CD8-positive, alpha-beta memory T cell (primary cell): ENCODE measurements at places on chromosomes 13 and 19.
A peak's percentile ranks its signal among the peaks of the same experiment; 100 is the strongest.

DNA sequence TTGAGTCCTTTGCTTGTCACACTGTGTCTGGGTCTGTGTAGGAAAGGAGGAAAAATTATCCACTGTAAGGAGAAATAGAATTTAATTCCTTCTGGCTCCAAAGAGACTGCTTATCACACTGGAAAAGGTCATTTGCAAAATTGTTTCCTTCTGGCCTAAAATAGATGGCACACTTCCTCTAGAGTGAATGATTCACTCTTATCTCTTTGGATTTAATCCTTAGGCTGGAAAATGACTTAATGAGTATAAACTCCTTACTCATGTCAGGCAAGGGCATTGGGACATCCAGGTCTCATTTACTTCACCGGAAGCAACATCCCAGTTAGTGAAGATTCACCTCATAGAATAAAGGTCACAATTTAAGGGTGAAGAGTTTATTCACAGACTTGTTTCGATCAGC, 293.6 kb downstream of the OXGR1 start:
- DNase-seq, result no peak

GRCh38 chr13:28493740-28494503, 1.0 kb downstream of the FLT1 start:
- no peak for DNase-seq

DNA sequence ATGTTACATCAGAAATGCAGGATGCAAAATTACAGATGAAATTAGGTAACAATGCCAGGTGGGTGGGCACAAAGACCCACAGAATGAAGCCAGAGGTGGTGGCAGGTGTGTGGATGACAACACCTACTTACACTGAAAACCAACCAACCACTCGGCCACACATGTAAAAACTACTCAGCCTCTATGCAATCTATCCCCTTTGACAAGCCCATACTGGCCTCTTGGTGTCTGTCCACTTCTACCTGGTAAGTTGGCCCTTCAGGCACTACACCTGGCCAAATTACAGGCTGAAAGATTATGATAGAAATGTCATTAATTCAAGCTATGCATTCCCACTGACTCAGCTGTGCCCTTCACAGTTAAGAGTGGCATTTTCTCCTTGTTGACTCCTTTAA, 50.0 kb downstream of the BRD4 start:
- DNase-seq, result no peak

DNA sequence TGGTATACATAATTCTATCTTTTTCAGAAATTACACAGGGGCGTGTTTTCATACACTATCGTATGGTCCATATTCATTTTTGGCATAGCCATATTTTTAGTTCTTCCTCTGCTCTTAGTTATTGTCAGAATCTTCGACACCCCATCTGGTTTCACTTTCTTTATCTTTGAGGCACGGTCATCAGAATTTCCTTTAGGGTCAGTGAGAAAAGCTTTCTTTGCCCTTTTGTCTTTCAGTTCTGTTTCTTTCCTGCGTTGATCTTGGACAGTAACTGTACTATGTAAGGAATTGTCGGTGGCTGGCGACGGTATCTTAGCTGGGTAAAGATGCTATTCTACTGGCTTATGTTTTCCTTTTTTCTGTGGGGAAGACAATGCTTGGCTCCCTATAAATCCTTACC, 10.6 kb upstream of the KIR2DL4 start:
- DNase-seq, result no peak

DNA sequence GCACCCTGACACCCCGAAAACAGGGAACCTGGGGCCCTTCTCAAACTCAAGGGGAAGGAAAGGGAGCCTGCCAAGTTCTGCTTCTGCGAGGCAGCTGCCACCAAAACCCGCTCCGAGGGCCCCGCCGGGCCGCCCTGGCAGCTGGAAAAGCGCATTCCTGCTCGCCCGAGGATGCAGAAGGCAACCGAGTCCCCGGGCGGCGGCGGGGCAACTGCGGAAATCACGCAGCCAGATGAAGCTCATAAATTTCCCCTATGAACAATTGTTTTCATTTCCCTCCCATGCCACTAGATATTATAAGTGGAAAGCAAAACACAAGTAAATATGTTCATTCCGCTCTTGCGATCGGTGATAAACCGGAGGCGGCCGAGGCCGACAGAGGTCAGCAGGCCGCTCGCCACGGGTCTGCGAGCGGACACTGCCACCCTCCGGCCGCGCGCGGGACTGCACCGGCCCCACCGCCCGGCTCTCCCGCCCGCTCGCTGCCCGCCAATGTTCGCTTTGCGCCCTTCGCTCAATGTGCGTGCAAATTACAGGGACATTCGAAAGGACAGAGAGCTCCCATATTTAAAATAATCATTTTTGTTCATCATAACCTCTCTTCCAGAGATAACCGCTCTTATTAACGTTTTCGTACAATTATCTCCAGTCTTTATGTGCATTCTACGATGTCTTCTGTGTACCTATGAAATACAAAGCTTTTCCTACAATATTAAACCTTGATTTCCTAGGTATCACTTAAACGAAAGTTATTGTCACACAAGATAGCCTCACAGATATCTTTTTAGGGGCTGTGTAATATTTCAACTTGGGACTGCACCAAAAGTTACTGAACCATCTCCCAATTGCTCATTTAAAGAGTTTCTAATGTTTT, 120.8 kb upstream of the ZNF507 start:
- DNase-seq, result peak; percentile 37

DNA sequence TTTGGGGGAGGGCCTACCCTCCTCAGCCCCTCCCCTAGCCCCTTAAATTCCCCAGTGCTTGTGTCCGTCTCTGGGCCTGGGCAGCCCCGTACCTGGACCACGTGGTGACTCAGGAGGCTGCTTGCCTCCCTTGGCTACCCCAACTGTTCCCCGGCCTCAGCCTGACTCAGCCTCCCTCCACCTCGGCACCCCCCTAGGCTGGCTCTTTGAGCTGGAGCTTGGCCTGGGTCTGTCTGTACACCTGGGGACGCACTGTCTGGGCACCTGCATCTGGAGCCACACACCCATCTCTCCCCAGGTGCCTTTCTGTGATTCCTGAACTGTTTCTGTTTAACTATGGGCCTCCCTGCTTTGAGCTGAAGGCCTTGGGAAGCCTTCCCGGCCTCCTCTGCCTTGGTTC, 1.8 kb upstream of the KLK14 start:
- no peak for DNase-seq

- DNase-seq, result no peak
Observed at GRCh38 chr13:102002287-102002686, 399.6 kb downstream of the FGF14 start.

- no peak for DNase-seq
Observed at GRCh38 chr13:38969187-38969586, 21.4 kb downstream of the STOML3 start.

- no peak for DNase-seq
Observed at GRCh38 chr13:102700088-102701031, 5.5 kb upstream of the METTL21C start.

DNA sequence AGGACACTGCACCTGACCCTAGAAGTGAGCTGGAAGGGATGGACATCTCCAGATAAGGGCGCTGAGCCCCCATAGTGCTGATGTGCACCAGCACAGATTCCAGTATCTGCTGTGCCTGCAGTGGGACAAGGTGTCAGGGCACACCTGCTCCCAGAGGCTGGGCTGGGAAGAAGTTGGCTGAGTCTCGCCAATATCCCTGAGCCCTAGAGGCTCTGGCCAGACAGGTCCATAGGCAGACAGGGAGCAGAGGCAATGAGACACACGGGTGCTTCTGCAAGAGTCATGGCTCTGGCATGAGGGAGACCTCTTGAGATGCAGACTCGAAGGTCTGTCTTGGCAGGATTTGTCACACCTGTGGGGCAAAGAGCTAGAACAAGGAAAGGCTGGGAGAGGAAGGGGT, 1321.5 kb downstream of the UQCRFS1 start:
- no peak for DNase-seq

DNA sequence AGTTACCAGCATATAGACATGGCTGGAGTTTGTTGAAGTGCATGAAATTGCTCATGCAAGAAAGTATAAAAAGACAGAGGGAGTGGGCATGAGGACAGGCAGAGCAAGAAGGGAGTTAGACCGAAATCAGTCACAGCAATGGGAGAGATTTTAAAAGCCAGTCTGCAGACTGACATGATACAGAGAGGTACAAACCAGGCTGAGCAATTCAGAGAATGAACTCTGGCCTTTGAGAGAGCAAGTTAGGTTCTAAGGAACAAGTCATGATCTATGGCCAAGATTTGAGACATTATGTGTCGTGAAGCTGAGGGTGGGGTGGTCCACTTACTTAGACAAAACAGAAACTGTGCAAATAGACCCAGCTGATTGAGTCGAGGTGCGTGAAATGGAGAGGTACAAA, 93.4 kb upstream of the TSC22D1 start:
- no peak for DNase-seq

GRCh38 chr19:1929021-1929742, 11.8 kb upstream of the CSNK1G2 start:
- DNase-seq, result peak; percentile 75

GRCh38 chr13:73722120-73722519, 412.1 kb downstream of the KLF12 start:
- DNase-seq, result no peak

GRCh38 chr19:57559008-57559403, 657 bp downstream of the ZNF550 start:
- DNase-seq, result no peak

DNA sequence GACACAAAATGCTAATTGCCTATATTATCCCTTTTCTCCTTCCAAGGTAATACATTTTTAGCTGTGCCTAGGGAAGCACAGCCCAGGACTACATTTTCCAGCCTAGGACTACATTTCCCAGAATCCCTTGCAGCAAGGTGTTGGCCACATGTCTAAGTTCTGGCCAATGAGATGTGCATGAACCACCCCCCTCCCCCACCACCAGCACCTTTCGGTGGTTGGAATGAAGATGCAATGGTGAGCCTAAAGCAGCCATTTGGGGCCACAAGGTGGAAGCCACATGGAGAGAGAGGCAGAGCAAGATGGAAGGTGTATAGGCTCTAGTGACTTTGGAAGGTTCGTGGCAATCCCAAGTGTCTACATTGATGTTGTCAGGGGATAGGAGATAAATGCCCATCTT, 16.2 kb downstream of the UNC13A start:
- no peak for DNase-seq

DNA sequence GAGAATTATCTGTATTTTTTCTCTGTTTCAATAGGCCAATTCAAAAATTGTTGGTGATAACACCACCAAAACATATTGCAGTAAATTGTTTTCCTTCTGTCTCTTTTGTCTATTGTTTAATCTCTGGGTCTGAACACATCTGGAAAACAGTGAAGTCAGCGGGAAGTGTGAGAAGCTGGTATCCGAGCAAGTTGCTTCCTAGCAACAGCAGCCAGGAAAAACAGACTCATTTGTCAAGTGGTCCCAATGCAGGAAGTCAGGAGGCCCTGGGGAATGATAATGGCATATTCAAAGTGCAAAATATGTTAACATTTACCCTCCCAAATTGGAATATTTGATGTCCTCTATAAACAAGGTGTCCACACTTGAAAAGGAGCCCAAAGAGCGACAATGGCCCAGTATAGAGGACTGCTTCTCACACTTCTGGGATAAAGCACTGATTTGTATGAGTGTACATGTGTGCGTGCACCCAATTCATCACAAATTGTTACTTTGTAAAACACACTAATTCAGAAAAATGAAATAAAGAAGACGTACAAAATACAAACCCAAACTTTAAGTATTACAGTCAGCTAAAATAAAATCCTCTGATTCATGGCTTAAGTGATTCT, 515.0 kb downstream of the TBC1D4 start:
- DNase-seq, result no peak

DNA sequence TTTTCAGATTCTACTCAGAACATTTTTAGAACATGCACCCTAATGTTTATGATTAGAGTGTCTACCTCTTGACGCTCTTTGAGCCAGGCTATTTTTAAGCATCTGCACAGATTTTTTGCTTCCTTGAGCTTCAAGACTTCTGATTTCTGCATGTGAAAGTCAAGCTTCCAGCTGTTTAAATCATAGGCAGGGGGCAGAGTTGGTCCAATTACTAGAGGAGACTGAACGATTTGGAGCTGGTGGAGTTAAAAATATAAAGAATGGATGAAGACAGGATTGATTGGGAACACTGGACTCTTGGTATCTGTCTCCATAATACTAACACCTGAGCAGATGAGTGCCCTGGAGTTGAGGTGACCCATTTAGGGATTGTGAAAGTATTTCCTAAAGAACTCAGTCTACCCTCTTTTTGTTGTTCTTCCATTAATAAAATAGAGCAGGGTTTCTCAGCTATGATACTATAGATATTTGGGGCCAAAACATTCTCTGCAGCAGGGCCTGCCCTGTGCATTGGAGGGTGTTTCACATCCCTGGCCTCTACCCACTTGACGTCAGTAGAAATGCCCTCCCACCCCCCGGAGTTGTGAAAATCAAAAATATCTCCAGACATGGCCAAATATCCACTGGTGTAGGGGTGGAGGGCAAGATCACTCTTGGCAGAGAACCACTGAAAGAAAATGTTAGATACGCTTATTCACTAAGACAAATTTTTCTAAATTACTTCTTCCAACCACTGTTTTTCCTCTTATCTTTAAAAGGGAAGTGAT, 160.1 kb downstream of the COG6 start:
- DNase-seq, result no peak

DNA sequence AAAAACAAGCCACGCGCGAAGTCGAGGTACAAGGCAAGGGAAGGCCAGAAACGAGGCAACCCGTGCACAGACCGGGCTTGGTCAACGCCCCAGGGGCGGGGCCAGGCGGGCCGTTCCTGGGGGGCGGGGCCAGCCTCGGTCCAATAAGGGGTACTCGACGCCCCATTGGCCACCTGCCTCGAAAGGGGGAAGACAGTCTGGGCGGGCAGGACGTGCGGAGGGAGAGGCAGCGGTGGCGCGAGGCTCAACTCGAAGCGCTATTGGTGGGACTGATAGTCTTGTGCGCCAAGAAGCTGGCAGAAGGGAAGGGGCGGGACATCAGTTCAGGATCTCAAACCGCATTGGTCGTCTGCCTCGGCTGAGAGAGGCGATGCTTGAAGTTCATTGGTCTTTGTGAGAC, at the start of gene LYPD4:
LYPD4 (minus strand) TSS at position 83 of the 400 bp plus-strand sequence. CDS start 5,398 bp downstream, outside the sequence.
- no peak for DNase-seq

GRCh38 chr13:90713441-90714133, 633.9 kb upstream of the MIR17HG start:
- no peak for DNase-seq

DNA sequence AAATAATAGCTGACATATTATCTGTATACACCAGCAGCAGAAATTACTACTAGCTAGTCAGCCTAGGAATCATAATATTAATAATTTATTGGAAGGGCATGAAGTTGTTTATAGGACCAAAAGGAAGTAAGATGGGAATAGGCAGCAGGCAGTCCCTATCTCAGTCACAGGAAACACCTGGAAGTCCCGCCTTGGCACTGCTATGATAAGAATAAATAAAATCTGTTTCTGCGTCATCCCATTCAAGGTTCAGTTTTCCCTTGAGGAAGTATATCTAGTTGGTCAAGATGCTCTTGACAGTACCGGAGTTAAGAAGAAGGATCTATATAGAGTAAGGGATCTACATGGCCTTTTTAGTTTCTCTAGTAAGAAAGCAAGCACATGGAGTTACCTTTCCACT, 830.8 kb downstream of the DIAPH3 start:
- DNase-seq, result no peak

DNA sequence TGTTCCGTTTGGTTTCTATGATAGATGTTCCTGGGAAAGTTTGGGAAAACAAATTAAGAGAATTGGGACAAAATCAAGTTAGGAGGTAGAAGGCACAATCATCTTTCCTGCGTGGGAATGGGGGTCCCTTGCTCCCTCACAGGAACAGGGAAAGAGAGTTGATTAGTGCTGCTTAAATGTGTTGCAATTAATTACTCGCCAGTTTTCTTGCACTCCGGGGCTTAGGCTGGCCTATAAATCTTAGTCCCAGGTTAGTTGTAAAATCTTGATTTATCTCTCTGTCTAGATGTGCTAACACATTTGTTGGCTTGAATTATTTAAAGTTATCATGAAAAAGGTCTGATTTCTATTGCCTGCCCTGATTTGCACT, 10.1 kb downstream of the B3GLCT start:
- DNase-seq, result no peak

- DNase-seq, result no peak
Observed at GRCh38 chr13:34164582-34164981, 346.6 kb downstream of the RFC3 start.
